ENCODE measurements at places on chromosomes 7 and 10.
A peak's percentile ranks its signal among the peaks of the same experiment; 100 is the strongest.

- DNase-seq: no peak
Measured at GRCh38 chr10:70260259-70260658, 23.5 kb downstream of the NPFFR1 start.

- DNase-seq: no peak
Measured at GRCh38 chr7:144001543-144001942, 1.4 kb downstream of the OR6B1 start.

DNA sequence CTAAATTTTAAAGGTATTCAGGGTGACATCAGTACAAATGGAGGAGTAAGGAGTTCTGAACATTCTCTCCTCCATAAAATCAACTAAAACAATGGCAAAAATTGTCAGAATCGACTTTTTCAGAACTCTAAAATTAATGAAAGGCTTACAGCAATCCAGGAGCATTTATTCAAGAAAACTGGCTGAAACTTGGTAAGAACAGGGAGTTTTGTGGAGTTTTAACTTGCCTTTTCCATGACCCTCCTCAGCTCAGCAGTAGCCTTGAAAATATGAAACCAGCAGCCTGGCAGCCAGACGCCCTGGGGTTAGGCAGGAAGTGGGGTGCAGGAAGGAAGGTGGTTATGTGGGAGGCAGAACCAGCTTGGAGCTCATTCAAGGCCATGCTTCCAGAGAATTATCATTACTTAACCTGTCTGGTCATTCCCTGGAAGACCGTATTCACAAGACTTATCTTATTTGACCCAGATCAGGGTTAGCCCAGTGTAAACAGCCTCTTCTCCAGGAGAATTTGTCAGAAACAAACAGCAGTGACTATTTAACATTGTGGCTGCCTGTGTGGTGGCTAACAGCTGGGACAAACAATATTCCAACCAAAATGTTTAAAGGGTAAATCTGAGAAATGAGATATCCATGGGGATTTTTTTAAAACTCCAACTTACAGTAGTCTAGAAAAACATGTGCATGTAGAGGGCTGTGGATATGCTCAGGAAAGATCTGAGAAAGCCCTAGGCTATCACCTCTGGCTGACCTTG lies 75.7 kb upstream of the MACROH2A2 start:
- no peak for DNase-seq

DNA sequence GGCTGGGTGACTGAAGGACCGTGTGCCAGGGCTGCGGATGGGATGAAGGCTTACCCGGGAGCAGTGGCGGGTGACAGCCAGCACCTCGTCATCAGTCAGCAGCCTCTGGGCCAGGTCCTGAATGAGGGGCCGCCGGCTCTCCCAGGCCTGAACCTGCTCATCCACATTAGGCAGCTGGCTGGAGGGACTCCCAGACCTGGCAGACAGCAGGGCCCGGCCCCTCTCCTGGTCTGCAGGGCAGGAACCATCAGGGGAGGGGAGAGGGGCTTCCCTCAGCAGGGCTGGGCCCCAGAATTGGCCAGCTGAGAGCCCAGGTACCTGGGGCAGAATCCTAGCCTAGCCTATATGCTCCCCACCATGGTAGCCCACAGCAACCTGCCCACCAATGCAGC lies 15.4 kb downstream of the PDZD7 start:
- no peak for DNase-seq

DNA sequence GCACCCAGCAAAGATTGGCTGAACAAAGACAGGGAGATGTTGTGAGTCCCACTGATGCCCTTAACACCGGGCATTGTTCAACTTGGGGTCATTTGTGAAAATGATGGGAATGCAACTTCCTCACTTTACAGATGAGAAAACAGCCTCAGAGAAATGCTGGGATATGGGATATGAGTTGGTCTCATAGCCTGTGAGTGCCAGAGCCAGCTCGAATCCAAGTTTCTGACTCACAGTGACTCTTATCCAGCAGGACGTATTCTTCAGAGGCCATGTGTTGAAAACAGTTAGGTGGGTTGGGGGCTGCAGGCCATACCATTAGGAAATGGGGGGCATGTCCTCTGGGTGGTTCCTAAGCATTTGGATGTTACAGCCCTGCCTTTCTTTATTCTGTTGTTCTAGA lies 45.2 kb downstream of the KIAA1217 start:
- peak; percentile 42 for DNase-seq

DNA sequence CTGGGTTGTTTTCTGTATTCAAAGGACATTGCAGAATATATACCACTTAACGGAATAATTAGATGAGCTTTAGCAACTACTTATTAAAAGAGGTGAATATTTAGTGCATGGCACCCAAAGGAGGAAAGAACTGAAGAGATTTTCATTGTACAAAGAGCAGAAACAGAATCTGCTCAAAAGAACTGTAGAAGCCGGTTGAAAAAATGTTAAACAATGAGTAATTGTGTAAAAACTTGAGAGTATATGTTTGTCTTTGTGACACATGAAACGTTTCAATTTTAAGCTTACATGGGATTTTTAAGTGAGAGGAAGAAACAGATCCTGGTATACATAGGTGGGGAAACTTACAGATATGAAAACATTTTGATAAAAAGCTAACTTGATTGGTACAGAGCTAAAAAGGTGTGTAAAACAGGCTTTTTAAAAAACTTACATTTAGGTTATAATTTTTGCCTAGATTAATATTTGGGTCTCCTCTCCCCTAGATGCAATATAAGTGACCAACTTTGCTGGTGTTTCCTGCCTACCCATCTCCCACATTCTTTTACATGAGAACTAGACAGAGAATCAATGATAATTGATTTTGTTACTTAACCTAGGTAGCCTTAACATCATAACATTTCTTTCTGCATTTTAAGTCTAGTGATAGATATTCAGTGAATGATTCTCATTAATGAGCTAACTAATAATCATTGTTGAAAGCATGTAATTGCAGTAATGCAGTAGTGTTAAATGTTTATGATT lies 6.8 kb downstream of the ARL5B start:
- peak; percentile 13 for DNase-seq

DNA sequence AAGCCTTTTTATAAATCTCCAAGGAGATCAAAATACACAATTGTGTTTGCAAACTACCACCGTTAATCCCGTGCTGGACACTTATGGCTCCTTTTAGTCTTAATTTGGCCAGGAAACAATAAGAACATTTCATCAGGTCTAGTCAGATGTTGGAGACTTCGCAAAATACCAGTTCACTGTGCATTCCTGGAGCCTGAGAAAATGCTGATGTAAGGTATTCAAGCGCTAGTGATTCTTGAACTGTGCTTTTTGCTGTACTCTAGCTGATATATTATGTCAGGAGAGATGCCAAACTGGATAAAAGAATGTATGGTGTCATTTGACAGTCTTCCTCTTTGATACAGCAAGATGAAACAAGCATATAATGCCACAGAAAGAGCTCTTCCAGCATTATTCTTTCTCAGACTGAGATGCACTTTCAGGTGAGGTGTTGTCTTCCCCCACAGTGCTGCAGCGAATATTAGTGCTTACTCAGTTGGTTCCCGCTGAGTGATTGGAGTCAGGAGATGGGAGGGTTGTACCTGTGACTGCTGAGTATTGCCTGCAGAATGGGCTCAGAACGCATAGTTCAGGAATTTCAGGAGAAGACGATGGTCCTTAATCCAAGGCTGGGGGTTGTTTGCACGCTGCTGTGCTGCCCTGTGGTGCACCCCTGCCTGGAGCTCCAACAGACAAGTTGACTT lies 59.2 kb downstream of the OGDH start:
- peak; percentile 45 for DNase-seq

DNA sequence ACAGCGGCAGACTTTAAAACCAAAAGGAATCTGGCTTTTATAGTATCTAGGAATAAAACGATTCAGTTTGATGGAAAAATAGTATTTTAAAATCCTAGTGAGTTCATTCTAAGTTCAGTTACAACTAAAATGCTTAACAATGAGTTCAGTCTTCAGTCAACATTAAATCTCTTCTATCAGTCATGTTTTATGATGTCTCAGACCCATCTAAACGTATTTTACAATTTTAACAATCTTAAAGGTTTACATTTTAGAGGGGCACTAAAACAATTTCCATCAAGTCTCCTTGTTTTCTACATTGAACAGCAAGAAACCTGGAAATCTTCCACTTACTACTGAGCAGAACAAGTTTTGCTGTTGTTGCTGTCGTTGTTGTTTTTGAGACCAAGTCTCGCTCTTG lies 10.0 kb downstream of the SVOPL start:
- no peak for DNase-seq

DNA sequence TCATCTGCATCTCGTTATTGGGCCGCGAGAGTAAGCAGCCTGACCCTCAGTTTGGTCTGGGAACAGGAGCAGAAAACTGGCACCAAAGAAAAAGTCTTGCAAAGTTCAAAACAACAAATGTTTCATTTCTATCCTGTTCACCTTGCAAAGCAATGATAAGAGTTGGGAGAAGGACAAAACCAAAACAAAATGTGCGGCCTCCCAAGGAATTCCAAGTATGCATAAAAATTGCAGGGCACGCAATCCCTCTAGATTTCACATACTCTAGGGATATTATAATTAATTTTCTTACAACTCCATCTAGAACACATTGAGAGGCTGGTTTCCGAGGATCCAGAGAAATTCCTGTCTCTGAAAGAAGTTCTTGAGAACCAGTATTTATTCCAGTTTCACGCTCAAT lies 20.1 kb downstream of the CHUK start:
- peak; percentile 34 for DNase-seq

DNA sequence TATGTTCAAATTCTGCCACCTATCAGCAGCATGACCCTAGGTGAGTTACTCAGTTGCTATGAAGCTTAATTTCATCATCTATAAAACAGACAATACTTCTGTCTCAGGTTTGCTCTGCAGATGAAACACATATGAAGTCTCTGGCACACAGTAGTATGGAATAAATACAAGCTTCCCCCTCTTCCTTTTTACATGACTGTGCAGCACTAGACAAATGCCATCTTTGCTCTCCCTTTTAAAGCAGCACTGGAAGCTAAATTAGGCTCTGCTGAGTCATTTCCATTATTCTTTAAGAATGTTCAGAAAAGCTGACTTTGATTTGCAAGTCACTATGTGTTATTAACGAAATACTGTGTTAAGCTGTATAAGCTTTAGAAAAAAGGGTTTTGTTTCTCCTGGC lies 40.7 kb upstream of the ANAPC16 start:
- DNase-seq: peak; percentile 9

DNA sequence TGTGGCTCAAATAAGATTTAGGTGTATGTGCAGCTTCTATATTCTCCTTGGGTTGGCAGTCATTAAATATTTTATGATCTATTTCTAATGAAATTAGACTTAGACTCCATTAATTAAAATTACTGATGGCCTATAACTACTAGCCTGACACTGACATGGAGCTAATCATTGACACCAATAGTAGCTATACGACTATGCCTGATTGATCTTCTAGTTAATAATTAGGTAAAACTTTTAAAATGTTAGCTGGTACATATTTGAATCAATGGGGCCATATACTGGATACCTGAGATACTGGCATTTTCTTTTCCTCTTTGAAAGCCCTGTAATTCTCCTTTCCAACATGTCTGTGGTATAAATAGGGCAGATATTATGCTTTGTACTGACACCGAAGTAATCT lies 14.4 kb downstream of the WEE2 start:
- no peak for DNase-seq

- peak; percentile 12 for DNase-seq
Measured at GRCh38 chr7:121202834-121203233, 126.0 kb upstream of the WNT16 start.

DNA sequence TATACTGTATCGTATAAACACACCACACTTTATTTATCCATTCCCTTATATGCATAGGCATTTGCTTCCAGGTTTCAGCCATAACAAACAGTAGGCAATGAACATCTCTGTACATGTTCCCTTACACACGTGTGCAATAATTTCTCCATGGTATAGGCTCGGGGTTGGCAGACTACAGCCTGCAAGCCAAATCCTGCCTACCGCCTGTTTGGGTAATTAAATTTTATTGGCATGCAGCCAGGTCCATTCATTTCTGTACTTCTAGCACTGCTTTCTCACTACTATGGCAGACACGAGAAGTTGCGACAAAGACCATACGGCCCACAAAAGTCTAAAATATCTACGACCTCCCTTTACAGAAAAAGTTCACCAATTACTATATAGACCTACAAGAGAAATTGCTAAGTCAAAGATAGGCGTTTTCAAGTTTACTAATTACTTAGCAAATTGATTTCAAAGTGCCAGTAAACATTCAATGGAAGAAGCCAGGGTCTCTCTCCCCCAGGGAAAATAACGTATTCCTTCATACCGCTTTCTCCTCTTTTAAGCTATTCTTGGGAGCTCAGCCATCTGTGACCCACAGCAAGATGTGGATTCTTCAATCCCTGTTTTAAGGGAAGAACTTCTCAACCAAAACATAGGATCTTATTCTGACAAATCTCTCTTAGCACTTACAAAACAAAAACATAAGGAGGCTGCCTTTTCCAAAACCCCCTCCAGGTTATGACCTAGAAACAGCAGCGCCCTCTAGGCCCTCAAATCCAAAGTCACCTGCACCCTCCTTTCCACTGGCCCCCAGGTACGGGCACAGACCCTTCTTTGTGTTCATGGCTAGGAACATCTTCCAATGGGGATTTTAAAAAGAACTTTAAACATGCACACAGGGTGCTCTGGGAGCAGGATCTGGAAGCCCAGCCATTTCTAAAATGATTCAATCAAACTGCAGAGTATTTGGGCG lies 100.5 kb downstream of the FGFR2 start:
- DNase-seq: no peak

Data from kidney tubule cell (primary cell).